Heart right ventricle (tissue), 16 donors: ENCODE measurements at places on chromosomes 12 and 14. TPM values are rescaled to one million over a fixed set of nuclear protein-coding genes. Genes with fewer than 3 reads are reported as not detected.

Gene PLCZ1
- not detected for total RNA-seq

Gene HRK
- total RNA-seq: not detected

Gene ATF7IP
- 67.2 TPM for total RNA-seq

Gene KRT71
- not detected for total RNA-seq

DNA sequence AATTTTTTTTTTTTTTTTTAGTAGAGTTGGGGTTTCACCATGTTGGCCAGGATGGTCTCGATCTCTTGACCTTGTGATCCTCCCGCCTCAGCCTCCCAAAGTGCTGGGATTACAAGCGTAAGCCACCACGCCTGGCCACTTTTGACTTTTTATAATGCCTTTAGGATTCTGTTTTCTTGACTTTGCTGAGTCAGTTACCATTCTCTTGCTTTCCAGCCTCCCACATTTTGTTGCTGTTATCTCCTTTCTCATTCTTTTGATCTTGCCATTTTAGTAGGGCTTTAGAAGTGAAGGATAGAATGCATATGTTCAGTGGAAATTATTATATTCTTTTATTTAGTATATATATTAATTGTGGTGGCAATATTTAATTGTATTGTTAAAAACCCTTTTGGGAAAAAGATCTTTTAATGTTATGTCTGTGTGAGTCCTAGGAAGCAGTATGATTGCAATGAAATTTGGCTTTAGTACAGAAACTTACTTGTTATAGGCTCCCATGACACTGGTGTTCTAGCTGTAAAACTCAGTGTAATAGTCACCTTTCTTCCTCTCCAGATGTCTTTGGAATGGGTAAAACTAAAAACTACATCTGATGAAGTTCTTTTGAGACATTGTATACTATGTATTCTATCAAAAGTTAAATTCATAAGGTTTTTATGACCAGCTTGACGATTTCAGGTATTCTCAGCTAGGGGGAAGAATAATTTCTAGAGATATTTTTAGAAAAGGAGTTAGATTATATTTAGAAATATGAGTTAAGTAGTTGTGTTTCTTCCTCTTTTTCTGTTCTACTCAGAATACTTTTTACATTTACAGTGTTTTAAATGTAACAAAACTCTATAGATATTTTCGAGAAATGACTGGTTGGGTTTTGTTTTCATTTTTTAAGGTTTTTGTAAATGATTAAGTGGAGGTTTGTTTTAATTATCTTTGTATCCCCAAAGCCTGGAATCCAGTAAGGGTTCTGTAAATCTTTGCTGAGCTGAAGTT lies 74.7 kb downstream of the APAF1 start:
- DNase-seq: no peak

Gene TCP11L2
- 168 TPM for total RNA-seq

GRCh38 chr14:81273961-81274575 lies 53.3 kb upstream of the GTF2A1 start:
- DNase-seq: no peak

DNA sequence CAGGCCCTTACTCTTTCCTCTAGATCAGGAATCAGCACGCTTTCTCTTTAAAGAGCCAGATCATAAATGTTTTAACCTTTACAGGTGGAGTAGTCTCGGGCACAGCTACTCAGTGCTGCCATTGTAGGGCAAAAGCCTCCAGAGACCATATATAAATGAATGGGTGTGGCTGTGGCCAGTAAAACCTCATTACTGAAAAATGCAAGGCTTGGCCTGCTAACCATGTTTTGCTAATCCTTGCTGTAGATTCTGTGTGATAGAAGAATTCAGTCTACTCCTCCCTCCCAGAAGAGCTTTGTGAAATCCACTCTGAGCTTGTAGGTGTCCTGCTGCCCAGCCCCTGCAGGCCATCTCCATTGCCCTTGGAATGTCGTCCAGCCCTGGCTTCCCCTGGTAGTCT lies 58.1 kb downstream of the HSP90AA1 start:
- no peak for DNase-seq

DNA sequence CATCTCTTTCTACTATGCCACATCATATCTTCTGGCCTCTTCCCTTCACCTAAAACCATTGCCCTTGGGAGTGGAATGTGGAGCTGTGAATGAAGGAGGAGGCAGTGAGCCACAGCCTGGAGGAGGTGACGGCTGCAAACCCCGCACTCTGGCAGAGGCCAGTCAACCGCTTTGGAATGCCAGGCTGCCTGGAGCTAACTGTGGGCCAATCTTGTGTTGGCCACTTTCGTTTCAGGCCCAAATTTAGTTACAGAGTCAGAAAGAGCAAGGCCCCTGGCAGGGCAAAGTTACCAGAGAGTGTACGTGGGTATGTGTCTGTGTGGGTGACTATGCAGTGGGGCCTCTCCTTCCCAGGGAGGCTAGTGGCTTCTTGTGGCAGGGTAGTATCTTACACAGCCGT lies 40.1 kb downstream of the CACNA1C start:
- DNase-seq: peak; percentile 62

GRCh38 chr12:32034045-32034444 lies 72.6 kb upstream of the BICD1 start:
- no peak for DNase-seq

- DNase-seq: no peak
Measured at GRCh38 chr14:44369401-44370123, 137.5 kb downstream of the FSCB start.

GRCh38 chr14:75456069-75456996 lies 28.5 kb downstream of the JDP2 start:
- no peak for DNase-seq

DNA sequence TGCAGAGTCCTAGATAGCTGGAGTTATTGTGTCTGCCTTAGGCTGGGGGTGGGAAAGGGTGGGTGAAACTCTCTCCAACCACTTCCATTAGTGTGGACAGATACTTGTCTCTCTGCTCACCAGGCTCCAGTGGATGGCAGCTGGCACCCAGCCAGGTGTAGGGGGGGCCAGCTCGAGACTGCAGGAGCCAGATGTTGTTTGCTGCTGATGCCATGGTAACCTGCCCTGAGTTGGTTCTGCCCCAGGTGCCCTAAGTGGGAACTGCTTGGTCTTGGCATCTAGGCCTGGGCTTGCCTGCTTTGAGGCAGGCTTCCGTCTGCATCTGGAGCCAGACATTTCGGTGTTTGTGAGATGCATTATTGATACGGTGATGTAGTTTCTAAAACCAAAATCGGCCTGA lies 82.2 kb downstream of the ADCK1 start:
- peak; percentile 48 for DNase-seq

DNA sequence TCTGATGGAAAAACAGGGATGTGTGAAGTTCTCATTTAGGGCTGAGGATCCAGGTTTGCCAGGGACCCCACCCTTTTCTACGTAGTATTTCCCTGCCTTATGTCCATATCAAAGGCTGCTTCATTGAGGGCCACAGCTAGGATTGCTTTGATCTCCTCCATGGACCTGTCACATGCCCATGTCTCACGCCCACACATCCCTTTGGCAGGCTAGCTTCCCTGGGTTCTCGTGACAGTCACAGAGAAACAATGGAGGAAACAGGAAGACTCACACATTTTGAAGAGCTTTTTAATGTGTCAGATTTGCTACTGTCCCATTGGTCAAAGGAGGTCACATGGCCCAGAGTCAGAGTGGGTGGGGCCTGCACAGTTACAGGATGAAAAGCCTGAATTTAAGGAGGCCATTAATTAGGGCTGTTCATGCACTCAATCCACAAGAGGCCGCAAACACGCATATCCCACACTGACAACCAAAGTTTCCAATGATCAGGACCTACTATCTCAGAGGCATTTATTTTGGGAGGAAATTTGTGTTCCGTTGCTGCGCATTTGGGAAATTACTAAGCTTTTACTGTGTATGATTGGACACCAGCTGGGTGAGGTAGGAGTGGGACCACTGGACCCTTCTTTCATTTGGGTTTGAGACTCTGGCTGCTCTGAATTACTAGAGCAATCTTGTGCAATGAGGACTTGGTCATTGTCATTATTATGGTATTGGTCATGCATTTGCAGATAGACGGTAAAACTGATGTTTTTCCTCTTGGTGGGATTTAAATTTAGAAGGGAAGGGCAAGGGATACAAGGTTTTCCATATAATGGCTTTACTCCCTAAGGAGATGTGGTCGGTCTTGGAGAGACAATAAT lies 266.2 kb downstream of the KTN1 start:
- no peak for DNase-seq

GRCh38 chr12:124707316-124707715 lies 139.9 kb upstream of the NCOR2 start:
- DNase-seq: no peak

DNA sequence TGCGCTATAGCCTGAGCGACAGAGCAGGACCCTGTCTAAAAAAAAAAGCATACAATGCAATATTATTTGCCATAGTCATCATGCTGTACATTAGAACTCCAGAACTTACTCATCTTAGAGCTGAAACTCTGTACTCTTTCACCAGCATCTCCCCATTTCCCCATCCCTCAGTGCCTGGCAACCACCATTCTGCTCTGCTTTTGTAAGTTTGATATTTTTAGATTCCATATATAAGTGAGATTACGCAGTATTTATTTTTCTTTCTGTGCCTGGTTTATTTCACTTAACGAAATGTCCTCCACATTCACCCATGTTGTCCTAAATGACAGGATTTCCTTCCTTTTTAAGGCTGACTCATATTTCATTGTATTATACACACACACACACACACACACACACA lies 121.8 kb downstream of the BBS10 start:
- no peak for DNase-seq

GRCh38 chr14:36019126-36019525 lies 157.4 kb downstream of the PTCSC3 start:
- no peak for DNase-seq

Gene GNB3
- total RNA-seq: 7.4 TPM

Gene SCN8A
- total RNA-seq: 0.27 TPM

DNA sequence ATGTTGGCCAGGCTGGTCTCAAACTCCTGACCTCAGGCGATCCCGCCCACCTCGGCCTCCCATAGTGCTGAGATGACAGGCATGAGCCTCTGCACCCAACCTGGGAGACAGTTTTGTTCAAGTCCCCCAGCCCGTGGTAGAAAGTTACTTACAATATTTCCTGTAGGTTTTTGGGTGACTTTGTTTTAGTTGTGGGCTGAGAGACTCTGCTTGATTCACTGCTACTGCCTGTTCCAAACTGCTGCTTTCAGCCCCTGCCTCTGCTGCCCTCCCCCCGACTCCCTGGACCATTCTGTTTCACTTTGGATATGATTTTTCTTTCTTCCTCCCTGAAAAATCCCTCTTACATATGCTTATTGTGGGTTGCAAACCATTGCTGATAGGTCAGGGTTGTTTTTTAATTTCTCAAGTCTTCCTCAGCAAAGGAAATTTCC lies 13.4 kb upstream of the PCNX1 start:
- DNase-seq: no peak
